ENCODE measurements at places on chromosomes 1 and 21.

- DNase-seq, result no peak
Observed at GRCh38 chr1:202551683-202552082, 158.6 kb downstream of the SYT2 start.

- DNase-seq, result no peak
Observed at GRCh38 chr1:118716775-118717174, 271.4 kb downstream of the TBX15 start.

GRCh38 chr21:26444646-26445045 is 128.4 kb downstream of the CYYR1 start:
- peak; percentile 11 for DNase-seq

- DNase-seq, result peak; percentile 96
Observed at GRCh38 chr21:44510508-44511218, 29.3 kb downstream of the KRTAP10-1 start.

DNA sequence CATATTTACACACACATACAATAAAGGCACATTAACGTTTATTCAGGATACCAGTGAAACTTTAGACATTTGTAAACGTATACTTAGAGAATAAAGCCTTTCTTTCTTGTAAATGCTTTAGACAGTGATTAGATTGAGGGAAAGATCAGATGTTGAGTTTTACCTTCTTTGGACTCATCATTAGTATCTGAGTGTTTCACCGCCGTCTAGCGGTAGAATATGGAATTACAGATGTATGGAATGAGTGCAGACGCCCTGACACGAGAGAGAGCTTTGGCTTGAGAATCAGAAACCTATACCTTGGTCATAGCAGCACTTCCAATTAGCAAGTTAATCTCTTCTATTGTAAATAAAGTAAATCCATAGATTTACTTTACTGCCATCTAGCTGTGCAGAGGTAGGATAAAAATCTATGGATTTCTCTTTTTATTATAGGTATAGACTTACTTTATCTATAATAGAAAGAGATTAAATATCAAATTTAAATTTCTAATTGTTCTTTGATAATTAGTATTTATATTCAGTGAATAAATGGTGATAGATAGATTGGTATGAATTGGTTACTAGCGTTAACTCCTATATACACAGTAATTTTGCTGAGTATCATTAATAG is 12.6 kb downstream of the FLG2 start:
- no peak for DNase-seq

DNA sequence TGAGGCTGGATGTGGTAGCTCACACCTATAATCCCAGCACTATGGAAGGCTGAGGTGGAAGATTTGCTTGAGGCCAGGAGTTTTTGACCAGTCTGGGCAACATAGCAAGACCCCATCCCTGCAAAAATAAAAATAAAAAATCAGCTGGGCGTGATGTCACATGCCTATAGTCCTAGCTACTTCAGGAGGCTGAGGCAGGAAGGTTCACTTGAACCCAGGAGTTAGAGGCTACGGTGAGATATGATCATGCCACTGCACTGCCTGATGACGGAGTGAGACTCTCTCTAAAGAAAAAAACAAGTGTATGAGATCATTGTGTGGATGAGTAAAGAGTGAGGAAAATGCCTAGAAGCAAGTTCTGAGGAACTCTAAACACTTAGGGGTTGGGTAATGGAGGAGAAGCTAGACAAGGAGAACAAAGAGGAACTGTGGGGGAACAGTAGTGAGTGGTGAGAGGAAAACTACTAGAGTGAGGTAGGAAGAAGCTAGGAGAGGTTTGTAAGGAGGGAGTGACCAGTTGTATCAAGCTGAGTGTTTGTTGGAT is 17.0 kb downstream of the CLIC4 start:
- no peak for DNase-seq

GRCh38 chr1:174052621-174053020 is 30.5 kb upstream of the RC3H1 start:
- DNase-seq, result no peak

- DNase-seq, result no peak
Observed at GRCh38 chr1:89823679-89824292, 3.0 kb downstream of the LRRC8D start.

DNA sequence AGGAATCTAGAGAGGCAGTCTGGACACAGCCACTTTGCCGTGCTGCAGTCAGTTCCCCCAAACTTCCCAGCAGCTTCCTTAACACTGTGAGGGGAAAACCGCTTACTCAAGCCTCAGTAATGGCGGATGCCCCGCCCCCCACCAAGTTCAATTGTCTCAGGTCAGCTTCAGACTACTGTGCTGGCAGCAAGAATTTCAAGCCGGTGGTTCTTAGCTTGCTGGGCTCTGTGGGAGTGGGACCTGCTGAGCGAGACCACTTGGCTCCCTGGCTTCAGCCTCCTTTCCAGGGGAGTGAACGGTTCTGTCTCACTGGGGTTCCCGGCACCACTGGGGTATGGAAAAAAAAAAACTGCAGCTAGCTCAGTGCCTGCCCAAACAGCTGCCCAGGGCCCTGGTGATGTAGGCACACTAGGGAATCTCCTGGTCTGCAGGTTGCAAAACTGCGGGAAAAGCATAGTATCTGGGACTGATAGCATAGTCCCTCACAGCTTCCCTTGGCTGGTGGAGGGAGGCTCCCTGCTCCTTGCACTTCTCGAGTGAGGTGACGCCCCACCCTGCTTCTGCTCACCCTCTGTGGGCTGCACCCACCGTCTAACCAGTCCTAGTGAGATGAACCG is 23.7 kb upstream of the HFM1 start:
- no peak for DNase-seq

GRCh38 chr1:18560692-18561091 is 70.0 kb upstream of the PAX7 start:
- no peak for DNase-seq

DNA sequence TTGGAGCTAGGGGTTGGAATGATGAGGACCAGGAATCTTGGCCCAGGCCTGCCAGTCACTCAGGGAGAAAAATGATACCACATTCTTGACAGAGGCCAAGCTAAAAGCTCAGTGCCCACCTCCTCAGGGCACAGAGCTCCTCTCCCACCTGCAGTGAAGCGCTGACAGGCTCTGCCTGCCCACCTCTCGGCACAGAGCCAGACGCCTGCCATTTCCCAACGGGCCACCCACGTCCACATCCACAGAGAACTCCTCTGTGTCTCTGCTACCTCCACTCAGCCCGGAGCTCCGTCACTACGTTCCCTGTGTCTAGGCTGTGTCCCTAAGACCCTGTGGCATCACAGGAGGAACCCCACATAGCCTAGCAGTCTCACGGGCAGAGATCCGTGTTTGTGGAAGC is 60.8 kb downstream of the MRPL37 start:
- no peak for DNase-seq

DNA sequence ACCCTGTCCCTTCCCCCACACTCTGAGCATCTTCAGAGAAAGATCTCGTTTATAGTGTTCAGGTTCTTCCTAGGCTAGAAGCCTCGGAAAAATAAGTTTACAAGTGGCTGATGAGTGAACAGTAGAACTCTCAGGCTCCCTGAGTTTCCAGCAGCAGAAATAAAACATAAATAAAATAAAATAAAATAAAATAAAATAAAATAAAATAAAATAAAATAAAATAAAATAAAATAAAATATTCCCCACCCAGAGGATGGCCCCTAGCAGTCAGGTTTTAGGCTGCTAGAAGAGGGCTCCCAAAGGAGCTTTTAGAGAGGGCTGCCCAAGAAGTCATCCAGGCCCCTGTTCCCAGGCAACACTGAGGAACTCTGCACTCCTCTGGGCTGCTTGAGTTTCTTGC is 55.1 kb downstream of the KCNC4 start:
- no peak for DNase-seq

- DNase-seq, result peak; percentile 62
Observed at GRCh38 chr21:43702785-43703034, 16.2 kb upstream of the PDXK start.

- DNase-seq, result peak; percentile 3
Observed at GRCh38 chr1:67211589-67212563, 45.6 kb downstream of the IL23R start.

DNA sequence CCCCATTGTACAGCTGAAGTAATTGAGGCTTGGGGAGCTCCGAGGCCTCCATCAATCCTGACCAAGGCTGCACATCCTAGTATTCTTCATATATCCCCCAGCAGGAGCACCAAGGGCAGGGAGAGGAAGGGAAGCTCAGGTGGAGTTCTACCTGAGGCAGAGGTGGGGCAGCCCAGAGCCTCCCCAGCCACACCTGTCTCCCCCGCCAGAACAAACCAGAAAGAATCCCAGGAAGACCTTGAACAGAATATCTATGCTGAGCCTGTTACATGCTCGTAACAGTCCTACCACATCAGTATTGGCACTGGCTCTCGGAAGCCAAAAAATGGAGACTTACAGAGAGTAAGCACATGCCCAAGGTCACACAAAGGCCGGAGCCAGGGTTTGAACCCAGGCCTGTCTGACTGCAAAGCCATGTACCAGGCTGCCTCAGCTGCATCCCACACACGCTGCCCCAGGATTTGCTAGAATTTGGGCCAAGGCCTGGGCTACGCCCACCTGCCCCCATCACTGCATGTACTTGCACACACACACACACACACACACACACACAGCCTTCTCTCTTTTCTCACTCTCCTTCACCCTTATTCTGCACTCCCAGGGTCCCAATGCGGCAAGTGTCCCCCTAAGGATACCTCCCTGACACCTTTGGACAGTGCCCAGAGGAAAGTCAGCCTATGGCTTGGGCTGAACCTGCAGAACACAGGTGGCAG is 4.5 kb downstream of the E2F2 start:
- no peak for DNase-seq

DNA sequence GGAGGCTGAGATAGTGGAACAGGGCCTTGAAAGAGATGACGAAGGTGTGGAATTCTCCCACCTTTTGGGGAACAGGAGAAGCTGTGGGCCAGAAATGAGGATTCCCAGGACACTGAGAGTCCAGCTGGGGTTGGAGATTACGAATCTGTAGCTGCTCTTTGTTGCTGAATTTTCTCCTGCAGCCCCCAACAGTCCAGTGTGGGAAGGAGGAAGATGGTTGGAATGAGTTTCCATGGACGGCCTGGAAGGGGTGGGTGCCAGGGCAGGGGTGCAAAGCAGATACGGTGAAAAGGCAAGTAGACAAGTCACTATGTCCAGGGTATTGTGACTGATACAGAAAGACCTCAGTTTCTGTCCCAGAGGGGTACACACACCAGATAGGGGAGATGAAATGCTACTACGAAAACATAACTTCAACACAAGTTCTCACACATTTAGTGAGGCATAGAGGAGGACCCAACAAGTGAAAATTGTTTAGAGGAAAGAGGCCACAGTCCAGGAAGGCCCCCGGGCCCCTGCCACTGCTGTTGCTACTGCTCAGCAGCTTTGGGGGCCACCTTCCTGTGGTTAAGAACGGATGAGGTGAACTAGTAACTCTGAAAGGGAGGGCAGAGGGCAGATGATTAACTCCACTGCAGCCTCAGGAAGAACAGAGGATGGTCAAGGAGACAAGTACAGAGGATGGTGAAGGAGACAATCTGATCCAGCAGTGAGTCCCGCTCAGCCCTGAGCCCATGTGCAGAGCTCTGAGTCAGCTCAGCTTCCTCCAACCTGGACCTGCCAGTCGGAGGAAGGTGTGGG is 7.3 kb downstream of the CD244 start:
- DNase-seq, result no peak

Data from osteoblast (primary cell).